AG08395 (cell line): ENCODE measurements at places on chromosomes 11 and 22.
A peak's percentile ranks its signal among the peaks of the same experiment; 100 is the strongest.

DNA sequence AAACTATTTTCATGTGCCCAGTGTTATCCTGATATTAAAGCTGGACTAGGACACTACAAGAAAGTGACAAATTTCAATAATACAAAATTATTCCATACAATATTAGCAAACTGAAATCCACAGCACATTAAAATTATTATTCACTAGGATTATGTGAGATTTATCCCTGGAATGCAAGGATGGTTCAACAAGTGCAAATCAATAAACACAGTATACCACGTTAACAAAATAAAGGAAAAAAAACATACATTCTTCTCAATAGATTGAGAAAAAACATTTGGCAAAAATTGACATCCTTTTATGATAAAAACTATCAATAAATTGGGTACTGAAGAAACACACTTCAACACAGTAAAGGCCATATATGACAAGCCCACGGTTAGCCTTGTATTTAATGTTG lies 1758.2 kb upstream of the RAG2 start:
- DNase-seq: no peak

GRCh38 chr11:11569936-11570491 lies 51.8 kb downstream of the GALNT18 start:
- peak; percentile 37 for DNase-seq

GRCh38 chr11:92149996-92150395 lies 74.6 kb upstream of the FAT3 start:
- no peak for DNase-seq

- DNase-seq: peak; percentile 29
Observed at GRCh38 chr22:33919391-33920196, 682 bp downstream of the LARGE1 start.

GRCh38 chr11:2863276-2863618 lies 22.3 kb downstream of the CDKN1C start:
- DNase-seq: no peak
